Testis (tissue), 5 donors: ENCODE measurements at places on chromosomes 6 and 20. TPM values are rescaled to one million over a fixed set of nuclear protein-coding genes. Genes with fewer than 3 reads are reported as not detected.

DNA sequence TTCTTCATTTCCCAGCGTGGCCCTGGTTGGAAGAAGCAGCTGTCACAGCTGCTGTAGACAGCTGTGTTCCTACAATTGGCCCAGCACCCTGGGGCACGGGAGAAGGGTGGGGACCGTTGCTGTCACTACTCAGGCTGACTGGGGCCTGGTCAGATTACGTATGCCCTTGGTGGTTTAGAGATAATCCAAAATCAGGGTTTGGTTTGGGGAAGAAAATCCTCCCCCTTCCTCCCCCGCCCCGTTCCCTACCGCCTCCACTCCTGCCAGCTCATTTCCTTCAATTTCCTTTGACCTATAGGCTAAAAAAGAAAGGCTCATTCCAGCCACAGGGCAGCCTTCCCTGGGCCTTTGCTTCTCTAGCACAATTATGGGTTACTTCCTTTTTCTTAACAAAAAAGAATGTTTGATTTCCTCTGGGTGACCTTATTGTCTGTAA is 292.7 kb downstream of the ESR1 start:
- H3K36me3 ChIP-seq: no peaks in the 10 kb centered on the region
- no peak for DNase-seq
- H3K27ac ChIP-seq: no peak overlapping the region

SLPI gene
- total RNA-seq: 8.2 TPM

DNA sequence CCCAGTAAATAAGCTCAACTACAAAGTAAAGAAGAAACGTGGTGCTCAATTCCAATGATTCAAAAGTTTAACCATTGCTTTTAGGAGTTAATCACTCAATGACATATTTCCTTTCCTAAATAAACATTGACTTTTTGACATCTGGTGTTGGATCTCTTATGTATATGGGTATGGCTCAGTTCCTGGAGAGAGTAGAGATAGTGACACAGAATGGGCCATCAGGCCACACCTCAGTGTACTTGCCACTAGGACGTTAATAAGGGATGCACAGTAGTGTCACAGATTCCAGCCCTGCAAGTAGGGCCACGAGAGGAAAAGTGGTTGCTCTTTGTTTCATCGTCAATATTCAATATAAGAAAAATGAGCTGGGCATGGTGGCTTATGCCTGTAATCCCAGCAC is 48.9 kb upstream of the TXNDC5 start:
- H3K36me3 ChIP-seq: no peaks in the 10 kb centered on the region
- H3K27ac ChIP-seq: no peak overlapping the region
- no peak for DNase-seq
- no peaks in the 10 kb centered on the region for H3K27me3 ChIP-seq
- no peaks in the 10 kb centered on the region for H3K4me1 ChIP-seq

ITCH gene
- 107 TPM for total RNA-seq

- DNase-seq: no peak
- H3K4me3 ChIP-seq: no peak overlapping the region
- no peaks in the 10 kb centered on the region for H3K27me3 ChIP-seq
- no peaks in the 10 kb centered on the region for H3K36me3 ChIP-seq
- H3K4me1 ChIP-seq: no peaks in the 10 kb centered on the region
Measured at GRCh38 chr6:46730921-46731461, 4.2 kb downstream of the PLA2G7 start.

- H3K4me1 ChIP-seq: no peaks in the 10 kb centered on the region
- no peak overlapping the region for H3K4me3 ChIP-seq
- H3K27me3 ChIP-seq: no peaks in the 10 kb centered on the region
Measured at GRCh38 chr6:83055366-83055964, 10.2 kb downstream of the UBE3D start.

DNA sequence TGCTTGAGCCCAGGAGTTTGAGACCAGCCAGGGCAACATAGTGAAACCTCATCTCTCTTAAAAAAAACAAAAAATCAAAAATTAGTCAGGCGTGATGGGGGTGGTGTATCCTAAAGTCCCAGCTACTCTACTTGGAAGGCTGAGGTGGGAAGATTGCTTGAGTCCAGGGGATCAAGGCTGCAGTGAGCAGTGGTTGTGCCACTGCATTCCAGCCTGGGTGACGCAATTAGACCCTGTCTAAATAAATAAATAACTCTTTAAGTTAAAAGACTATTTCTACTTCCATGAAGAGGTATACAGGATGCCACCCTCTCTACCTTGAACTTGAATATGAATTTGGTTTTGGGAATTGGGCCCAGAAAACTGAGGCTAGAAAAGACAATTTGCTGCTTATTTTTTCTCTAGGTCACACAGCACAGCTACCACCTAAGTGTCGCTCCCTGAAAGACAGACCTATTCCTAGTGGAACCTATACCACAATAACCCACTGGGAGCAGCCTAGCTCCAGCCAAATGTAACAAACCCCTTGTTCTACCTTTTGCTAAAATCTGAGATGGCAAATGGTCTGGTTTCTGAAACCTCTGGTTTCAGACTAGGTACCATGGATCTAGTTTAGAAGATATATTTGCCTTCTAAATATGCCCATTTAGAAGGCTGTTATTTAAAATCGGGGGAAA is 35.2 kb downstream of the HMGCLL1 start:
- H3K36me3 ChIP-seq: no peaks in the 10 kb centered on the region
- no peaks in the 10 kb centered on the region for H3K4me1 ChIP-seq
- H3K27ac ChIP-seq: no peak overlapping the region
- H3K4me3 ChIP-seq: no peak overlapping the region
- H3K27me3 ChIP-seq: no peaks in the 10 kb centered on the region

PTPRT gene
- 2.3 TPM for total RNA-seq
